Kidney capillary endothelial cell (primary cell): ENCODE measurements at places on chromosomes 7 and 10.

DNA sequence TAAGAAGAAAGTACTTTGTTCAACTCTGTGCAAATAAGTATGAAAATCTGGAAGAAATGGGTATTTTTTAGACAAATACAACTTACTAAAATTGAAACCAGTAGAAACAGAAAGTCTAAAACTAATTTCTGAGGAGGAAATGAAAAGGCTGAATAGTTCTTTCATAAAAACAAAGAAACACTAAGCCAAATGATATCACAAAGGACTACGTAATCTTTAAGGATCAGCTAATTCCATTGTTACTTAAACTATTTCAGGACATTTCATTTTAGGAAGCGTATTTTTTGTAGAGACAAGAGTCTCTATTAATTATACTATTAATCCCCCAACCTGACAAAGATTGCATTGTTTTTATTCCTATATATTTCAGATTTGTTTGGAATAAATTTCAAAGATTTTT is 11.2 kb upstream of the CCSER2 start:
- no peak for DNase-seq

GRCh38 chr7:46811529-46811928 is 770.4 kb downstream of the TNS3 start:
- peak; percentile 7 for DNase-seq

GRCh38 chr10:10045765-10046028 is 972.0 kb upstream of the CELF2 start:
- no peak for DNase-seq

GRCh38 chr7:24800073-24800472 is 42.8 kb upstream of the GSDME start:
- DNase-seq = no peak

- DNase-seq = no peak
These were observed 60.9 kb downstream of the SLC35B4 start for GRCh38 chr7:134255814-134256213.

DNA sequence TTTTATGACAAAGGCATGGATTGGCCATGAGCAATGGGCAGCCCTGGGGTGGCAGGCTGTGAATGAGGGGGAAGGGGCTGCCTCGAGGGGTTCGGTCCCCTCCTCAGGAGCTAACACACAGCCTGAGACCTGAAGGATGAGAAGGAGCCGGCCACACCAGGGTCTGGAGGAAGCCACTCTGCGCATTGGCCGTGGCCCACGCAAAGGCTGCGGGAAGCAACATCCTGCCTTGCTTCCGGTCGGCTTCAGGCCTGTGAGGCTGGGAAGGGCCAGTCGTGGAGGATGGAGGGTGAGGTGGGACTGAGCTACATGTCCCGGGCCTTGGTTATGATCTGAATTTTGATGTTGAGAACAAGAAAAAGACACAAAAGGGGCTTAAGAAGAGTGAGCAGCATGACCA is 49.4 kb downstream of the RGS10 start:
- DNase-seq = peak; percentile 37

DNA sequence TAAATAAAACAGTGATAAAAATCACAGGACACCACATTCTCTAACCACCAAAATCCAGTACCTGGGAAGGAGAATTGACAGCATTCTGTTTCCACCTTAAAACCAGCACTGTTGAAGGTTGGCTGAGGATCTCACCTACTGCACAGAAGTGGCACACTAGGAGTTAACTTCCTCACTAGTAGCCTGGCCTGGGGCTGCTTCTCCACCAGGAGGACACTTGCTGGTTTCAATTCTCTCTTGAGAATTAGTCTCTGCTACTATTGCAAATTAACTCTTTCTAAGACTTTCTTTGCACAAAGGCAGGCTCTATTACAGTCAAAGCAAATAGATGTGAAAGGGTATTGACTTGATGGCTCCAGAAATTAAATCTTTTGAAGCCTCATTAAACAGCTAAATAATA is 2.3 kb upstream of the CTTNBP2 start:
- no peak for DNase-seq

GRCh38 chr7:36171503-36171902 is 18.4 kb downstream of the EEPD1 start:
- no peak for DNase-seq

DNA sequence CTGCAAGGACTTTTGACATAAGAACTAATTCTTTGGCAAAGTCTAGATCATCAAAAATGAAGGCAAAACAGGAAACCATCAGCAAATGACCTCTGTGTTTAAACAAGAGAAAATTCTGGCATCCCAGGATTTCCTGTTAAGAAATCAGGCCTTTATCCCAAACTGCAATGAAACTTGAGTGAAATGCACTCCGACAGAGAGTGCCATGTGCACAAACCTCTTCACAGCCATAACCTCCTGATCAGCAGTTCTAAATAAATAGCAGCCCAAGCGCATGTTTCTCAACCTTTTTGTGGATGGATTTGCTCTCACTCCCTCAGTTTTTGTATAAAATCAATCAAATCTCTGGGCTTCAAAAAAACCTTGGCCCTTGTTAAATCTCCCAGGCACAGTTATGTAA is 107.7 kb upstream of the EEPD1 start:
- peak; percentile 10 for DNase-seq
